ENCODE measurements at places on chromosomes 6 and 20.

- DNase-seq: peak; percentile 13
Observed at GRCh38 chr20:58406422-58407001, 17.5 kb downstream of the VAPB start.

- no peak for DNase-seq
Observed at GRCh38 chr6:22327881-22328280, 31.0 kb upstream of the PRL start.

- DNase-seq: no peak
Observed at GRCh38 chr6:152301021-152301764, 336.0 kb downstream of the SYNE1 start.

DNA sequence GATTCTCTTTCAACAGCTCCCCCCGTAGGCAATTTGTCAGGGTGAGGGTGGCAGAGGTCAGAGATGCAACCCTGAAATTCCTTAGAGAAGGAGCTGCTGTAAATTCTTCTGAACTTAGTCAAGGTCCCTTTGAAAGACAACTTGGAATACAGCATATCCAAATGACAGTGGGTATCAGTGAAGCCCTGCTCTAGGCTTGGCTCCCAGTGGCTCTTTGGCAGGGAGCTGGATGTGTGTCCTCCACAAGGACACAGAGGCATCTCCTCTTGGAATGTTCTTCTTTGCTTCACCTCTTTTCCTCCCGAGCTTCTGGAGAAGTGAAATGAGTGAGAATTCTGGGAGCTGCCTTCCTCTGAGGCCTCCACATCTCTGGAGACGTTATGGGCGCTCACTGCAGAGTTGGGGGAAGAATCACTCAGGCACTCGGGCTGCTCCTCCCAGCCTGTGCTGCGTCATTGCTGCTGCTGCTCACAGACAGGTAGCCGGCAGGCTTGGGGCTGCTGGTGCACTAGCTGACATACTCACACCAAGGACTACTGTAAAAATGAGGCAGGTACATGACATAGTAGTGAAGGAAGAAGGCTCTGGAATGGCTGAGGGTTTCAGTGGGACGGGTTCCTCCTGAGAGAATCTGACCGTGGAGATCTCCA, 34.1 kb downstream of the DYNLT1 start:
- peak; percentile 12 for DNase-seq

DNA sequence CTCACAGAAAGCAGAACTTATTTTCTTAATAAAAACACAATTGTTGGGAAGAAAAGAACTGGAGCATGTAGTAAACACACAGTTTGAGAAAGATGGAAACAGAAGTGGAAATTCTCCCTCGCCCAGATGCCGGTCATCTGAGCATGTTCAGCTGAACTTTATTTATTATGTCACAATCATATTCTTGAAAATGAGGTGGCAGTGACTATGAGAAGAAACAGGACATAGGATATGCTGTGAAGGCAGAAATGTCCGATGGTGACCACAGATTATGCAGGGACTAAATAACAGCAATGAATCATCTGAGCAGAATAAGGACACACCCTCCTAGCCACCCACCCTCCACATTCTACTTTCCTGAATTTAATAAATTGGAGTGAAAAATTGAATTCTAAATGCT, 425.3 kb upstream of the NOX3 start:
- peak; percentile 47 for DNase-seq

DNA sequence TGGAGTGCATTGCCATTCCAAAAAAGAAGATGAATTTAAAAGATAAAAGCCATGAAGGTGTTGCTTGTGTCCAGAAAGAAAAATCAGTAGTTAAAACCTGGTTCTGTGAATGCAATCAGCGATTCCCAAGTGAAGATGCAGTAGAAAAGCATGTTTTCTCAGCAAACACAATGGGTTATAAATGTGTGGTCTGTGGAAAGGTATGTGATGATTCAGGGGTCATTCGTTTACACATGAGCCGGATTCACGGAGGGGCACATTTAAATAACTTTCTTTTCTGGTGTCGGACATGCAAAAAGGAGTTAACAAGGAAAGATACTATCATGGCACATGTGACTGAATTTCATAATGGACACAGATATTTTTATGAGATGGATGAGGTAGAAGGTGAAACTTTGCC, 24.7 kb upstream of the BAG2 start:
- DNase-seq: no peak

DNA sequence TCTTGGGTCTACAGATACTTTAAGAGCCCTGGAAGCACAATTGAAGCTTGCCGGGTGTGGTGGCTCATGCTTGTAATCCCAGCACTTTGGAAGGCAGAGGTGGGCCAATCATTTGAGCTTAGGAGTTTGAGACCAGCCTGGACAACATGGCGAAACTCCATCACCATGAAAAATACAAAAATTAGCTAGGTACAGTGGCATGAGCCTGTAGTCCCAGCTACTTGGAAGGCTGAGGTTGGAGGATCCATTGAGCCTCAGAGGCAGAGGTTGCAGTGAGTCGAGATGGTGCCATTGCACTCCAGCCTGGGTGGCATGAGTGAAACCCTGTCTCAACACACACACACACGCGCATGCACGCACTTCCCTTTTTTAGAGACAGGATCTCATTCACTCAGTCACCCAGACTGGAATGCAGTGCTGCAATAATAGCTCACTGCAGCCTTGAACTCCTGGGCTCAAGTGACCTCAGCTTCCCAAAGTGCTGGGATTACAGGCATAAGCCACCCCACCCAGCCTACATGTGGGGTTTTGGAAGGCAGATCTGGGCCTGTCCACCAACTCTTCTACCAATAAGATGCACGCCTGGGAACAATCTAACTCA, 182.5 kb upstream of the JARID2 start:
- DNase-seq: peak; percentile 46

DNA sequence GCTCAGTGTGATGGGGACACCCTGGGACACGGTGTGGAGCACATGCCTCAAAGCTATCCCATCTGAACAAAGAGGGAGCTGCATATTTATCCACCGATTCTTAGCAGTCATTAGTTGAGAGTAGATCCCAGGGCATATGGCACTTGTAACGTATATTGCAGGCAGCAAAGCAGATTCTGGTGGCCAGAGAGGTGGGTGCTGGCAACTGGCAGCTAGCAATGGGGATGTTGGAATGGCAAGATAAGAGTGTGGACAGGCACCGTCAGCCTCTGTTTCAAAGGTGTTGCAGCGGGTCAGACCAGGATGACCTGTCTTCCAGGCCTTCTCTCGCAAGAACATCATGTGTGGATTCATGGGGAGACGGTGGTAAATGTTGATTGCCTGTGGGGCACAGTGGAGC, 287.8 kb upstream of the RNF24 start:
- no peak for DNase-seq

- peak; percentile 79 for DNase-seq
Observed at GRCh38 chr6:33313709-33314514, at the start of gene TAPBP. Gene TAPBP (minus strand): TSS chr6:33314078. CDS start chr6:33314041, 37 bp downstream.

DNA sequence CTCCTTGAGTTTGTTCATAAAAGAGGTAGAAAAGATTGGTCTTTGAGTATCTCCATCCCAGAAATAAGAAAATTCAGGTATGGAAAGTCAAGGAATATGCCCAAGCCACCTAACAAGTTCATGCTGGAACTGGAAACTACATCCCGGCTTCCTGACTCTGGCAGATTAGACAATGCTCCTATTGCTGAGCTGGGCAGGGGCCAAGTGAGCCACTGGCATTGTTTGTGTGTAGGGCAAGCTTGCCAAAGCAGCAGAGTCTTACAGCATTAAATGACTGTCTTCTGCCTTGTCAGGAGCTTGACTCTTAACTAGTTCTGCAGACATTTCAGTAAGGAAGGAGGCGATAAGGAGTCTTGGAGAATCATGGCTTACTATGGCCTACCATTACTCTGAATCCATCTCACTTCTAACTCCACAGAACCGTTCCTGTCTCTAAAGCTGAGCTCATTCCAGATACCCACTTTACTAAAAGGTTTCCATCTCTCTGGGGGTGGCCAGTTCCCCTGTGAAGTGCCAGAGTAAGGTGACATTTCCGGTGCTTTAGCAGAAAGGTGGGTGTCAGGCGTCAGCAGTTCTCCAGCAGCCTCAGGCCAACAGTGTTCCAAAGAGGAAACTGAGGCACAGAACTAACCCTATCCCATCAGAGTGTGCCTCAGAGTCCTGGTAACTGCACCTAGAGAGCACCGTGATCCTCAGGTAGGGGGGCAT, 30.1 kb downstream of the PRDM1 start:
- no peak for DNase-seq

DNA sequence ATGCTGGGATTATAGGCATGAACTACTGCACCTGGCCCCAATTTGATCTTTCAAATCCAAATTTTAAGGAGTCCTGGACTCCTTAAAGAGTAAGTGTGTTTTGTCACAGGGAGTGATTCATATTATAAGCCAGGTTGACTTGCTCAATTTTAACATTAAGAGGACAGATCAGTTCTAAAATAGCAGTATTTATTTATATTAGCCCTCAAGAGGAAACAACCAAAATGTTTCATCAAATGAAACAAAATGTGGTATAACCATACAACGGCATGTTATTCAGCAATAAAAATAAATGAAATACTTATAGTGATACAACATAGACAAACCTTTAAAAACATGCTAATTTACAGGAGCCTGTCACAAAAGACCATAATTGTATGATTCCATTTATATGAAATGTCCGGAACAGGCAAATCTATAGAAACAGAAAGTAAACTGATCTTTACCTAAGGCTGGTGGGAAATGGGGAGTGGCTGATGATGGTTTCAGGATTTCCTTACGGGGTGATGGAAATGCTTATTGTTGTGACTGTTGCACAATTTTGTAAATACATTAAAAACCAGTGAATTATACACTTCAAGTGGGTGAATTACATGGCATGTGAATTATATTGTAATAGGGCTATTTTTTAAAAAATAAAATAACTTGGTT, 637.4 kb downstream of the MMUT start:
- peak; percentile 66 for DNase-seq

DNA sequence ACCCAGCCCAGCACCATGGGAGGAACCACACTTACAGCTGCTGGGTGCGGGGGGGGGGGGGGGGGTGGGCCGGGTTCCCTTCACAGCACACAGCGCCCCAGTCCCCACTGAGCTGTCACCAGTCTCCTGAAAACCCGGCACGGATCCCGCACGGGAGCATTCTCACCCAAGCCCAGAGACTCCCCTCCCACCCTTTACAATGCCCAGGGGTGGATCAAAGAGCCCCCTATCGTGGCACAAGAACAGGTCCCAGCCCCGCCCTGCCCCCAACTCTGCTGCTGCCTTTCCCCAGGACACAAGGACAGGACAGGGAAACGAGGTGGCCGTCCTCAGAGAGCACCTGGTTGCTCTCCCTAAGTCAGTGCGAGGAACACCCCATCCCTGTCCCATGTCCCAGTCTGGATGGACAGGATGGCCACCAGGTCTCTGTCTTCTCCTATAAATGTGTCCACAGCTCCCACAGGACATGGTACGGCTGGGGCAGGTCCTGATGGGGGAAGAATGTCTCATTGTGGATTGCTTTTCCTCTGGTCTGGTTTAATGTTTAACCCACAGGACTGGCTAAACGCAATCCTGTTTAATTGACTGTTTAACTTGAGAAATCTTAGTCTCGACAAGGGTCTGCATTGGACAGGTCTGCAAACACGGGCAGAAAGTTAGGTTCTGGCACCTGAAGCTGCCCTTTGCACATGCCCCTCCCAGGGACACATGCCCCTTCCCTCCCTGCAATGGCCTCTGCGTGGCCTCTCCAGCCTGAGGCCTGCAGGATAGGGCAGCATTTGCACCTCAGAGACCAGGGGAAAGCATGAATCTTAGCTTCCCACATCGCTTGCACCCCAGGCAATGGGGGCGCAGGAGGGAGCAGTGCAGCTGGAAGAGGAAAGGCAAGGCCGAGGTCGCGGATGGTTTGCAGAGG, 45.3 kb downstream of the DACT2 start:
- no peak for DNase-seq

GRCh38 chr20:52490711-52491430, 299.3 kb upstream of the ZFP64 start:
- peak; percentile 76 for DNase-seq

DNA sequence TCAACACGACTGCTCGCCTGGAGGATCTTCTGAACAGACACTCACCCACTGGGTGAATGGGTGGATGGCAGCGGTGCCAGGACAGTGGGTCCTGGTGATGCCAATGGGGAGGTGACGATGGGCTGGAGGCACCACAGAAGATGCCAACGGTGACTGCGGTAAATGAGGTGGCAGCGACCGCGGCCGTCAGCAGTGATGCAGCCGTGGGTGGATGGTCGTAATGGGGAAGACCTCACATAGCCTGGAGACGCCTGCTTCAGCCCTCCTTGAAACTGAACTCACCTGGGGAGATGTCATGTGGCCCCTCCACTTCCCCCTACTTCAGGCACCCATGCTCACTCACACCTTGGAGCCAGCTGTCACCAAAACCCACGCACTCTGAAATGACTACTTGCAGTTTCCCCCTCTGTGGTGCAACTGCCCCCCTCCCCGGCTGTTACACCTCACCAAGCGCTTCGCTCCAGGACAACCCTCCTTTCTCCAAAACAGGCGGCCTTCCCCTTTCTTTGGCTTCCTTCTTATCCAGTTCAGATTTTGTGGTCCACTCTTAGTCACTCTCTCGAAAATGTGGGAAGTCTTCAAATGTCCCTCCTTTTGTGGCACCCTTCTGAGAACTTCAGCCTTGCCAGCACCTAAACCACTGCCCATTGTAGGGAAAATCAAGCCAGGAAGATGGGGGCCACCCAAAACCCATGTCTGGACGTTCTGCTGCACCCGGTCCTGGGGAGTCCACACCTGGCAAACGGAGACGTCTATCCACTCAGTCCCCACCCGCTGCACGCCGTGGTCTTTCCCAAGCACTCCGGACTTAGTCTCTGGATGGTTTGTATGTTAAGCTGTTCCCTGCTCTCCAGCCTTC, 10.4 kb upstream of the ABHD16B start:
- DNase-seq: no peak

DNA sequence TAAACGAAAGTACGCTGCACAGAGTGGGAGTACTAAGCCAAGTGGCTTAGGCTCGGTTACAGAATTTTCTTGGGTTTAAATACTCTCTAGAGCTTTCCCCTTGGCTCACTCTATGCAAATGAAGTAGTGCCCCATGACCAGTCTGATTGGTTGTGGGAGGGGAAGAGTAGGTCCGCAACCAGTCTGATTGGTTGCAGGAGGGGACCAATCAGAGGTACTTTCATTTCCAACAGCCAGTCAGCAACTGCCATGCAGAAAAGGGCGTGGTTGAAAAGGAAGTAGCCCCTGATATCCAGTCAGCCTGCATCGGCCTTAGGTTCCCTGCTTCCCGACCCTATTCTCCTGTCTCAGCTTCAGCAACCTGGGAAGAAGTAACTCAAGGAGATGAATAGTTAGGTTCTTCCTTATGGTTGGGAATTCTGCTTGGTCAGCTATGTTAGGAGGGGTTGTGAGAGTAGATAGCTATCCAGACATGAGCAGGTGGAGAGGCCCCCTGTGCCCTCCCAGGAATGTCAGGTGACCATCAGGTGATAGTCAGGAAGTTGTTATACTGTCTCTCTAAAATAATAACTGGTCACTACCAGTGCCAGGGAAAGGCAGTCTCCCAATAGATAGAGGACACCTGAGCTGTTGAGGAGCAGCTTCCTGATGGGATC, 57.4 kb downstream of the FARS2 start:
- DNase-seq: no peak

GRCh38 chr6:134918418-134918961, 31.4 kb downstream of the ALDH8A1 start:
- no peak for DNase-seq

- no peak for DNase-seq
Observed at GRCh38 chr6:33192671-33193602, 670 bp upstream of the COL11A2 start.
